ENCODE measurements at places on chromosomes 13 and 19.

DNA sequence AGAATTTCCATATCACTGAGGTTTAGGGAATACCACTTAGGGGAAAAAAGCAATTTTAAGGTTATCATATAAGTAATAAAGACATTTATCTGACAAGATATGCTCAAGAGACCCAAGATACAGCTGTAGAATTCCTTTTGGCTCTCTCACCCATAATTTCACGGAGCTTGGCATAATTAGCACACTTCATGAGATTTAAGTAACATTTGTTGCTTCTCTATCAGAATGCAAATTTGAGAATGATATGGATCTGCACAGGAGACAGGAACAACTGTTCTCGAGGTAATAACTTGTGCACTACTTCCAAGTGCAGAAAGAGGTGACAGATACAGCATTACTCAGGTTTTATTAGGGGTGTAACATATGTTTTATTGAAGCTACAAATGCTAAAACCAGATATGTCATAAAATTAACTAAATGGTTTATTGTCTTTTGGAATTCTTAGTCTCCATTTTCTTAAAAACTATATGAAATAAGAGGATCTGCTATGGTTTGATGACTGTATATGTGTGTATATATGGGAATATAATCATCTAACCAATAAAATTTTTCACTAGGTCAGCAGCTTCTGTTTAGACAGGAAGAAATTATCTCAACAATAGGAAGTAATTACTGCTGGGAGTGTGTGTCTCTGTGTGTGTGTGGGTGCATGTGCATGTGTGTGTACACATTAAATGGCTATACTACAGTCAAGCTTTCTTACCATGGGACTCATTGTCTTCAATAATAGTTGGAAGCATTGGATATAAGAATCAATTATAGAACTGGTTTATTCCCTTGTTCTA lies 401.3 kb downstream of the PCDH17 start:
- no peak for DNase-seq

GRCh38 chr19:43505186-43505456 lies 575 bp upstream of the PHLDB3 start:
- no peak for DNase-seq

DNA sequence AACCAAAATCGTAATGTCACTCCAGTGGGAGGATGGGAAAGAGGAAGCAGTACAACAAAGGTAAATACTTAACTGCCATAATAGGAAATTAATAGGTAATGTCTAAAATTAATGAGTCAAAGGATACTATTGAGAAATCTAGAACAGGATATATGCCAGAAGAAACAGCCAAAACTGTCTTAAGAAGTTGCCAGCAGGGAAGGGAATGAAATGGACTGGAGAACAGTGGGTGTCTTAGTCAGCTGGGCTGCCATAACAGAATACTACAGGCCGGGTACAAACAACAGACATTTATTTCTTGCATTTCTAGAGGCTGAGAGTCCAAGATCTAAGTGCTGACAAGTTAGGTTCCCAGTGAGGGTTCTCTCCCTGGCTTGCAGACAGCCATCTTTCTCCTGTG lies 40.3 kb upstream of the IPO5 start:
- no peak for DNase-seq

GRCh38 chr13:99949679-99950413 lies 21.7 kb downstream of the ZIC5 start:
- DNase-seq: no peak

GRCh38 chr13:49146950-49147355 lies 73.2 kb upstream of the MLNR start:
- no peak for DNase-seq

GRCh38 chr13:53167561-53167960 lies 138.9 kb downstream of the OLFM4 start:
- no peak for DNase-seq

DNA sequence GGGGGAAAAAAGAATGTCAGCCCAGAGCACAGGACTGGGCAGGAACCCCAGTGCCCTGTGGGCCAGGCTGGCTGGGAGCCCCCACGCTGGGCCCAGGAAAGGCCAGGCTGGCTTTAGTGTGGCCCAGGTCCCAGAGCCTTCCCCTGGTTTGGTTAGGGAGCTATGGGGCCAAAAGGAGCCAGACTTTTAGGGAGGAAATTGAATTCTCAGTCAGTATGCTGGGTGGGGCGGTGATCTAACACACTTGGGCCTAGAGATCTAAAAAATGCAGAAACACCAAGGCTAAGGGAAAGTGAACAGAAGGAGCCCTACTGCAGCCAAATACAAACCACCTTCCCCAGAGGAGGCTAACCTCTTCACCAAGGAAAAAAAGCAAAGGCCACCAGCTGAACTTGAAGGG lies 137.5 kb downstream of the CRYL1 start:
- no peak for DNase-seq

DNA sequence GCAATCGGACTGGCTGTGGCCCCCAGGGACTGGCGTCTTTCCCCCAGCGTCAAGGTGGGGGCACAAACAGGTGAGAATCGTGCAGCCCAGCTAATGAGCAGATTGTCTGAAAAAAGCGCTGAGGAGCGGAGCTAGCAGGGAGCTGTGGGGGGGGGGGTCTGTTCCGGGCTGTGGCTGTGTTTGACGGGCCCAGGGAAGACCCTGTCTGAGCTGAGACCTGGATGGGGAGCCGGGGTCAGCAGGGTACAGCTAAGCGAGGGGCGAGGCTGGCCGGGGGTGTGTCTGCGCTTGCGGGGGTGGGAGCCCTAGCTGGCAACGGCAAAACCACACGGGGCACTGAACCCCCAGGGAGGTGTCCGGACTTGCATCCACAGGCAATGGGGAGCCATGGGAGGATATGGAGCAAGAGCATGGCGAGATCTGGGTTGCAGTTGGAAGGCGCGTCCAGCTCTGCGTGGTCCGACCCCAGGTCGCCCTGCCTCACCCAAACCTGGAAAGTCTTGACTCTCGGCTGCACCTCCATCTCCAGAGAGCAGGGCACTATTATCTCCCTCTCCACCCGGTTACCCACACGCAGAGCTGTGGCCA lies 4.6 kb downstream of the LINGO3 start:
- no peak for DNase-seq

- peak; percentile 44 for DNase-seq
Measured at GRCh38 chr19:1000591-1001537, 645 bp downstream of the GRIN3B start.

- no peak for DNase-seq
Measured at GRCh38 chr13:42959615-42960014, 32.4 kb downstream of the EPSTI1 start.

DNA sequence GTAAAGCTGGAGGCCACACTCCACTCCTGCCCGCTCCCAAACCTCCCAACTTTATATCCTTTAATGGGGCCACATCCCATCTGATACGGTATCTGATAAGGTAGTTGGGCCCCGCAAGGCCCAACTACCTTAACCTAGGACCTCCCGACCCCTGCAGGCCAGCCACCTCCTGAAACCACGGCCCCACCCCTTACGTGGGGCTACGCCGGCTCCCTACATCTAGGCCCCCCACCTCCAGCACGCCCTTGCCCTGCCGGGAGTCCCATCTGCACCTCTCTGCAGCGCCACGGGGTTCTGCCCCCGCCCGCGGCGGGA lies 2.2 kb downstream of the IGFLR1 start:
- DNase-seq: no peak

- DNase-seq: no peak
Measured at GRCh38 chr13:32495429-32495828, 43.2 kb downstream of the N4BP2L2 start.

GRCh38 chr13:49540552-49540951 lies 44.8 kb downstream of the PHF11 start:
- no peak for DNase-seq

GRCh38 chr13:65631078-65631477 lies 1599.1 kb downstream of the PCDH9 start:
- DNase-seq: no peak

GRCh38 chr19:57757941-57758340 lies 11.3 kb downstream of the ZNF776 start:
- DNase-seq: no peak

- DNase-seq: no peak
Measured at GRCh38 chr13:27054760-27055159, 116.9 kb downstream of the USP12 start.

GRCh38 chr19:30791088-30791487 lies 418.9 kb downstream of the ZNF536 start:
- no peak for DNase-seq

GRCh38 chr19:10782795-10783194 lies 53.2 kb downstream of the TMED1 start:
- no peak for DNase-seq

GRCh38 chr13:106734198-106734597 lies 166.3 kb upstream of the ARGLU1 start:
- no peak for DNase-seq

DNA sequence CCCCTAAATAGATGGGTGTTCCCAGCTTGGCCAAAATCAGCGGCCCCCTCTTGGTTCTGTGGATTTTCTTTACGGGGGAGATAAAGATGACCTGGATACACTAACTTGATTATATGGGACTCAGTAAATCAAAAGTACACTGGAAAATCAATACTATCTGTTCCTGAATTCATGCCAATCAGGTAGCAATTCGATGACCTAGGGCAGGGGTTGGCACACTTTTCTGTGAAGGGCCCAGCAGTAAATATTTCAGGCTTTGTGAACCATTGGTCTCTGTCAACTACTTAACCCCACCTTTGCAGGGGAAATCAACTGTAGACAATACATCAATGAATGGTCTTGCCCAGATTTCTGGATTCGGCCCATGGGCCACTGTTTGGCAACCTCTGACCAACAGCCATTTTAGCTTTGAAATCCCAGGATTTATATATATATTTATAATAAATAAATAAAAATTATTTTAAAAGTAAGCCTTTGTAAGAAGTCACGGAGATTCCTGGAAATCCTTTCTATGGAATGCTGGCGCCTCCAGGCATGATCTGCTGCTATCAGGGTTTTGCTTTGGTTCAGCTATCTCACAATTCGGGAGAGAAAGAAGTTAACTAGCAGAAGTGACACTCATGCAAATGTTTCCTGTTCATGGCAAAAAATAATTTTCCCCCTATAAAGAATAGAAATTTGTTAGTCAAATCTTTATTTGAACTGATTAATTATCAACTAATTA lies 32.8 kb downstream of the SLC15A1 start:
- DNase-seq: no peak

DNA sequence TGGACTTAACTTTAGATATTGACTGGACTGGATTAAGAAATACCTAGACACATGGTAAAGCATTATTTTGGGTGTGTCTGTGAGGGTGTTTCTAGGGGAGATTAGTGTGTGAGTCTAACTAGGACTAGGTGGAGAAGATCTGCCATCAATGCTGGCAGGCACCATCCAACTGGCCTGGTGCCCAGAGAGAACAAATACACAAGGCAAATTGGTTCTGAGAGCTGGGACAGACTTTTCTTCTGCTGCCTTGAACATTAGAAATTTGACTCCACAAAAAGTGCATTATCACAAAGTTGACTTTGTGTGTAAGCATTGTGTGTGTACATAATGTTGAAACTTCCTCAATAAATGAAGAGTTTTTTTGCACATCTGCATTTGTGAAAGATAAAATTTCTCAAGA lies 522.1 kb downstream of the SUCLA2 start:
- DNase-seq: no peak

GRCh38 chr19:45103508-45104319 lies 10.7 kb downstream of the PPP1R37 start:
- no peak for DNase-seq

DNA sequence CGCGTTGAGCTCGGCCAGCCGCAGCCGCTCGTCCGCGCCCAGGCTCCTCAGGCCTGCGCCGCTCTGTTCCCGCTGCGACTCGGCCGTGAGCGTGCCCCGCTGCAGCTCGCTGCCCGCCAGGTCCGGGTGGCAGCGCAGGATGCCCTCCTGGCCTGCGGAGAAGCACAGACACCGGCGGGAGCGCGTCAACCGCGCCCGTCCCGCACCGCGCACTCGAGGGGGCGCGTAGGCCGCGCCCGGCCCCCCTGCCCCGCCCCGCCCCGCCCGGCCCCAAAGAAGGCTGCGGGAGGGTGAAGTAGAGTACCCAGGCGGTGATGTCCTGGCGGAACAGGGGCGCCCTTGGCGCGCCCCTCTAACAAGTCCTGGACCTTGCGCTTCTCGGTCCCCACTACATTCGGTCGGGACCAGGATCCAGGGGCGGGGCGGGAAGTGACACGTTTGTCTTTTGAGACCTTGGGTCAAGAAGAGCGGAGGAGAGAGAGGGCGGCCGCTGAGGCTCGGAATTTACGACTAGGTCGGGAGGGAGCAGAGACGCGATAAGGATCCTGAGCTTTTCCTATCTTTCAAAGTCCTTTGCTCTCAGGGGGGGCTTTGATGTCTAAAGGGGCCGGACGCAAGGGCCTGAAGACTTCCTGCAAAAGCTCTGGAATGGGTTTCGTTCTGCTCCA lies 9.3 kb upstream of the CDX2 start:
- DNase-seq: peak; percentile 85

DNA sequence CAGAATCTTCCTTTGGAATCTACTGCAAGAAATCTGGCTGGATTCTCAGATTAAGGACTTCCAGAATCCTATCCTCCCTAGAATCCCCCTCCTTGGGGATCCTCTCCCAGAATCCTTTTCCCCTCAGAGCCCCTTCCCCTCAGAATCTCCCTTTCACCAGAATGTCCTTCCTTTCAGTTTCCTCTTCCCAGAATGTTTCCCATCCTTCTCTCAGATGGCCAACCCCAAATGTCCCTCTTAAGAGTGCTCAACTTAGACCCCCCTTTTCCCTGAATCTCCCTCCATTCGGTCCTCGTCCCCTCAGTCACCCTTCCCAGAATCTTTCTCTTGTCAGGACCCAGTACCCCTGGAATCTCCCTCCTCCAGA lies 584 bp upstream of the RPS16 start:
- peak; percentile 29 for DNase-seq

- DNase-seq: no peak
Measured at GRCh38 chr13:46232281-46232680, 20.6 kb downstream of the LRRC63 start.

GRCh38 chr13:113406321-113407102 lies 42.6 kb upstream of the GRTP1 start:
- DNase-seq: no peak

DNA sequence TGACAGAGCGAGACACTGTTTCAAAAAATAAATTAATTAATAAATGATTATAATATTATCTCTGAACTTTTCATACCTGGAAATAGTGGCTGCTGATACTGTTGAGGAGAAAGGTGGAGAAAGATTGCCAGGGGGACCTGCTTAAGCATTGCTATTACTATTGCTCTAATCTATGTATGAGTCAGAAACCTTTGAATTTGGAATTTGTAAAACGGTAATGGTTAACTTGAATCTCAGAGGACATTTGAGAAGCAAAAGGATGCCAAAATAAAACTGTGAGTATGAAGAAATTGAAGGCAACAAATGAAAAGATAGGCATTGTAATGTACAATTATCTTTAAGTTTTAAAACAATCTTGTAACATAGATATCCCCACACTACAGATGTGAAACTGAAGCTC lies 5.2 kb downstream of the MRPL57 start:
- DNase-seq: no peak
